Activated CD4-positive, alpha-beta T cell treated with anti-CD3 and anti-CD28 coated beads, Interleukin-2, amount 50 U/mL, for 4 hours (primary cell): ENCODE measurements at places on chromosomes 2 and 18.

DNA sequence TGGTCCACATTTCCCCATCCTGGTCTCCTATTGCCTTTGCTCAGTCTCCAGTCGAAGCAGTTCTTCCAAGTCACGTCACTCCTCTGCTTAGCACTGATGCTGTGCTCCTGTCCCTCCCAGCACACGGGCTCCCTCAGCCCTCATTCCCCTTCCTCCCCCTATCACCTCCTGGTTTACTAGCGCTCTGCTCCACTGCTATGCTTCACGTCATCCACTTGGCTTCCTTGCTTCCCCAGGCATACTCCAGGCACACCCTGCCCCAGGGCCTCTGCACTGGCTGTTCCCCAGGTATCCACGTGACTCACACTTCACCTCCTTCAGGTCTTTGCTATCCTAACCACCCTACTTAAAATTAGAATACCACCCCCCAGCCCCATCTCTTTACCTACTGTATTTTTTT is 269.3 kb downstream of the GLI2 start:
- DNase-seq: no peak

DNA sequence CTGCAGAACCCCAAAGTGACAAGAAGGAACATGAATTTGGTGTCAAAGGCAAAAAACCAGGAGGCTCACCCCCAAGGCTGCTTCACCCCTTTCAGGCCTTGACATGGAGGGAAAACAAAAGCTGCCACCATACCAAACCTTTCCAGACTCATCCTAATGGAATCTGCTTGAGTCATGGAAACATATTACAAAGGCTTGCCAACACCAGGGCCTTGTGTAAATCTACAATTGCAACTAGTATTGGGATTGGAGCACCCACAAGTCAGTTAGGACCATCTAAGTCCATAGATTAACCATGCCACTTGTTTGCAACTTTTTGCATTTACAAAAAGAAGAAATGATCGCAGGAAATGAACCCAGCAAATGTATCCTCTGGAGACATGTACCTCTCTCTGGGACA is 297.6 kb downstream of the CDCA7 start:
- DNase-seq: no peak

- no peak for DNase-seq
Observed at GRCh38 chr2:140882671-140883620, 1247.9 kb downstream of the LRP1B start.

- no peak for DNase-seq
Observed at GRCh38 chr2:138720035-138720838, 60.0 kb downstream of the NXPH2 start.

GRCh38 chr2:222577341-222577740 is 78.6 kb downstream of the FARSB start:
- DNase-seq: no peak

DNA sequence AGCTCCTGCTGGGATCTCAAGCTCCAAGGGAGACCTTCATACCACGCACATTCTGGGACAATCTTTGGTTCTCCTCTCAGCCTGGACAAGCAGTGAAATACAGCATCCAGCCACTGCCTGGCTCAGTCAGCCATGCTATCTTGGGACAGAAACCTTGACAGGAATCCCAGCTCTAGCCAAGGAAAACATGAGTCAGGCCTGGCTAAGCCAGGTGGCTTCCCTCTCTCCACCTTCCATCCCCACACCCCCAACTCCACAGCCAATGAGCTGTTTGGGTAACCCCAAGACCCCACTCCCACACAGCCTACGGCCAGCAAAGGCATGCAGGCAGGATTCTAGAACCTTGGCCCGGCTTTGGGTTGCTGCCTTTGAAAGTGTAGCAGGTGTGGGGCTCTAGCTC is 64.9 kb downstream of the MCFD2 start:
- no peak for DNase-seq

- no peak for DNase-seq
Observed at GRCh38 chr2:60223859-60224258, 329.6 kb downstream of the BCL11A start.

DNA sequence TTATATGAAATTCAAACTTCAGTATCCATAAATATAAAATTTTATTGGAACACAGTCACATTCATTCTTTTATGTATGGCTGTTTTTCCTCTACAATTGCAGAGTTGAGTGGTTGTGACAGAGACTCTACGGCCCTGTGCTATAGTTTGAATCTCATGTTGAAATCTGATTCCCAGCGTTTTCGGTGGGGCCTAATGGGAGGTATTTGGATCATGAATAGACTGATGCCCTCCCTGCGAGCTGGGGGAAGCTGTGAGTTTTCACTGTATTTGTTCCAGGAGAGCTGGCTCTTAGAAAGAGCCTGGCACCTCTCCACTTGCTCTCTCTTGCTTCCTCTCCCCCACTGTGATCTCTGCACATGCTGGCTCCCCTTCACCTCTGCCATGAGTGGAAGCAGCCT is 1.7 kb downstream of the PFN4 start:
- DNase-seq: no peak

- no peak for DNase-seq
Observed at GRCh38 chr2:189249901-189250300, 70.3 kb upstream of the COL5A2 start.

- DNase-seq: peak; percentile 30
Observed at GRCh38 chr2:233350708-233351107, 3.6 kb upstream of the DGKD start.

- no peak for DNase-seq
Observed at GRCh38 chr18:48885266-48885923, 65.4 kb downstream of the SMAD7 start.

DNA sequence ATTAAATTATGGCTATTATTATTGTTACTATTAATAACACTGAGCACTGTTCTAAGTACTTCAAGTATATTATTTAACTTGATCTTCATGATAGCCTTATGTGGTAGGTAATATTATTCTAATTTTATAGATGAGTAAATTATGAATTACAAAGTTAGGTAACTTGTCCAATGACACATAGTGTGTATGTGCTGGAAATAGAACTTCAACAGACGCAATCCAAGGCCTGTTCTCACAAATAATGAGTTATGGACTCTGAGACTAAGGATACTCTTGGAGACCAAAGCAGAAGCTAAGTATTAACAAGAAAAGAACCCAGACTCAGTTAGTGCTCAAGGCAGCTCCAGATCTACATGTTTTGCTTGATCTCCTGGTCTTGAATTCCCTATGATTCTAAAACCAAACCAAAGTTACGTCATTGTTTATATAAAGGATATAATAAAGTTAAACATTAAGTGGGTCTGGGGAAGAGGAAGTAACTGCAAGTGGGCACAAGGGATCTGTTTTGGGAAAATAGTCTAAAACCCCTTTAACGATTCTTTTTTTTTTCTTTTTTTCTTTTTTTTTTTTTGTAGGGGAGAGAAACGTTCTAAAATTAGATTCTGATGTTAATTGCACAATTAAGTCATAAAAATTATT is 211.3 kb downstream of the ERBB4 start:
- DNase-seq: no peak

DNA sequence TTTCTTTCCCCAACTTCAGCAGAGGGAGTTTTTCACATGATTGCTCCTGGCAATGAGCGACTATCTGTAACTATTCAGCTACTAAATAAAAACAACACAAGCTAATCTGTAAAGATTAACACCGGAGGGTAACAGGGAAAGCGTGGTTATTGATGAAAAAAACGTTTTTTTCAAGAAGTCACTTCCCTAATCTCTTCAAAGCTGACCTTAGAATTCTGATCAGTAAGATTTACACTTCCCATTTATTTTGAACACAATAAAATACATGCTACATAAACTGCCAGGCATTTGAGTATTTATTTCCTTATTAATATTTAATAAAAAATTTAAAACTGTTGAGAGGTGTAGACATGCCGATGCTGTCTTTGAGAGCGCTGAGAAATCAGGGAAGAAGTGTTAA is 207.4 kb upstream of the HDAC4 start:
- DNase-seq: no peak

DNA sequence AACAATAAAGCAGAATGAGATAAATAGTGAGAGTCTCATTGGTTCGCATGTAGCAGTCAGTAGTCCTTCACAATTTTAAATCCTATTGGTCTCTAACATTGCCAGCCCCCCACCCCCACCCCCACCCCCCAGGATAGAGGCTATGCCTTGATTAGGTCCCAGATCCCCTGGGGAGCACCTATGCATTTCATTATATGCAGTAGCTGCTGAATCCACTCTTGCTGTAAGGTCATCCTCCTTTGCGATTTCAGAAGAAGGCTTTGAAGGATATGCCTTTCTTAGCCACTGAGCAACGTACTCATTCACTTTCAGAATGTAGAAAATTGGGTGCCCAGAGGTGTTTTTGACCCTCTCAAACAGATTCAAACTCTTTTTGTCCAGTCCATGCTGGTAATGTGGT is 382.8 kb upstream of the GALNT5 start:
- DNase-seq: no peak

DNA sequence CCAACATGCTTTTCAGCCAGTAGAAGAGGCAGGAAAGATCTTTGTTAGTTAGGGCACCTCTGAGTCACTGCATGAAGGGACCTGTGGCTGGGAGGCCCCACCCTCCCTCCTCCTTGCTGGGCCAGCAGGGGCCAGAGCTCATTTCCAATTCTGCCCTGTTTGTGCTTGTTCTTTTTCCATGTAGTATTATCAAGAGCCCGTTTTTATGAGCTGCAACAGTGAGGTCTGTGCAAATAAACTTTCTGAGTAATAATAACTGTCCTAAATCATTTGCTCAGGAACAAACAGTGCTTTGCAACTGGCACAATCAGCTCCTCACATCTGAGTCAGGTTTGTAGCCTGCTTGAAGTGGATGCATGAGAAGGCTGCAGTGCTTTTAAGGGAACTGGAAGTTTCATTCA is 128.0 kb downstream of the ARL4C start:
- peak; percentile 38 for DNase-seq

DNA sequence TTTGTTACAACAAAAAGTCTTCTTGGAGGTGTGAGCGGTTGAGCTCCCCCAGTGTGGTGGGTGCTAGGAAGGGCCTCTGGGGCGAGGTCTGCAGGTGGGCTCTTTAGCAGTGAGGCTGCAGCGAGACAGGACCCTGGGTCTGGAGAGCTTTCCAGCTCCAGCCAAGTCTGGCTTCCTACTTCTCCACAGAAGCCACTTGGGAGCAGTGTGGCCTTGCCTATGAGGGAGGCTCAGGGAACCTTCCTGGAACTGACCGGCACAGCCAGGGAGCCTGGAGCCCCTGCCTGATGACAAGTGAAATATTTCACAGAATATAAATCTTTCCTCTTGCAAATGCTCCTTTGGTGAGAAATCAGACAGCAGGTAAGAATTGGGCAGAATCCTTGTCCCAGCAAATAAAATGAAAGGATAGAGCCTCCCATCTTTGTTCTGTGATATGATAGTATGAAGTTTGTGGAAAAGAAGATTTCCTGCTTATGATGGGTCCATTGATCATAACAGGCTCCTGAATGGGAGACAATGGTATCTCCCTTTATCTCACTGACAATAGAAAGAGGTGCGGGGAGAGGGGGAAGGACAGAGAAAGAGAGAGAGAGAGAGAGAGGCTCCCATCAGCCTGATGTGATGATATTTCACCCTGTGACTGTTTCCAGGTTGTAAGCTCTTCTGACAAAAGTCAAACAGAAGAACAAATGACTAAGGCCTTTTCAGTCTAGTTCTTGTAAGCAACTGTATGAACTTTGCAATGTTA is 289.8 kb upstream of the SPRED2 start:
- DNase-seq: no peak

DNA sequence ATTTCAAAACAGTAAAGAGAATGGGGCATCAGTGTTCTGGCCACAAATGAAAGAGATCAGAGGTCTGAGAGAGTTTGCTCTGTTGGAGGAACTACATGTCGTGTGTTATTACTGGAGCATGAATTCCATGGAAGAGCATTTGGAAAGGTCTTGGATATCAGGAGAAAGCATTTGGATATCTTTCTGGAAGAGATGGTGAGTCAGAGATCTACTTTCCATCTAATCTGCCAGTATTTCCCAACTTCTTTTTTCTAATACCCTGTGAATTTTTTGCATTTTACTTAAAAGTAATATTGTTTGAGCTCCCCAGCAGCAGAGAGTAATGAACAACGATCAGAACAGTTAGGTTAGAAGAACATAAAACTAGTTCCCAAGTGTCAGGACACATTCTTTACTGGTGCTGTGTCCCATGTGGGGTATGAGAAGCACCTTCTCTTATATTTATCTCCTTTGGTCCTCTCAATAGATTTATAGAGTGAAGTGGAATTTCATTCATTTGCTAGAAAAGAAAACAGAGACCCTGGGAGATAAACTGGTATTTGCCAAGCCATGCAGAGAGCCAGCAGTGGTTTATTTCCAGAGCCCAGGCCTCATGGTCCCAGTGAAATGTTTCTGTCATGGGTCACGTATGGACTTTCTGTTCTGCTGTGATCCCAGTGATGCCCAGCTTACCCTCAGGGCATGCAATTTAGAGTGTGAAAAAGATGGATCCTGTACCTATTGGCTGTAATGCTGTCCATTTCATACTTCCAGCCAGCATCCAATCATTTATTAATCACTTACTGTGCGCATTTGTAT is 130.8 kb upstream of the NT5C1B start:
- DNase-seq: no peak

GRCh38 chr2:100733391-100734187 is 86.3 kb upstream of the NPAS2 start:
- no peak for DNase-seq

GRCh38 chr2:233672886-233673285 is 1.2 kb downstream of the UGT1A9 start:
- no peak for DNase-seq

DNA sequence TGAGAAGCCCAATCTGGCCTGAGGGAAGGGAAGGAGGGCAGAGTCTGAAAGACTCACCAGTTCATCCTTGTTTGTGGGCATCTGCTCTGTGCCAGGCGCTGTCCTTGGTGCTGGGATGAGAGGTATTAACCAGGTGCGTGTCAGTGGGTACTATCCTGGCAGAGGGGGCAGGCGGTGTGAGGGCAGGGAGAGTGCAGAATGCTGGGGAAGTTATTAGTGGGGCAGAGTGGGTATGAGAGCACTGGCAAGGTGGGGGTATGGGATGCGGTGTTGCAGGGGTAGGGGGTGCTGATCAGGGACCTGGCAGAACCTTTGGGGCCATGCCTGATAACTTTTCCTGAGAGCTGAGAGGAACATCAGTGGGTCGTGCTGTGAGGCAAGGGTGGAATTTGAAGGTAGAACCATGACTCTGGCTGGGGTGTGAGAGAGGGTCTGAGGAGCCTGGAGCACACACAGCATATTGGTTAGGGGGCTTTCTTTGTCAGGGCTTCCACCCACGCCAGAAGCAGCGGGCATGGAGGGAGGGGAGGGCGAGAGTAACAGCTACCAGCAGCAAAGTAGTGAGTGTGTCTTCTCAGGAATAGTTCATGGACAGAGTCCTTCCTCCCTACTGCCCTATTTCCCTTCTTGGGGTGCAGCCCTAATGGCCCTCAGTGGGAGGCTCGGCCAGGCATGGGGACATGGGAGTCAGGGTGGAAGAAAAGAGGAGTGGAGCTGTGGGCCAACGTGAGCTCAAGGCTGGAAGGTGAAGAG is 290.7 kb downstream of the CYP26B1 start:
- DNase-seq: no peak

GRCh38 chr2:120995152-120995551 is 259.5 kb downstream of the GLI2 start:
- no peak for DNase-seq

DNA sequence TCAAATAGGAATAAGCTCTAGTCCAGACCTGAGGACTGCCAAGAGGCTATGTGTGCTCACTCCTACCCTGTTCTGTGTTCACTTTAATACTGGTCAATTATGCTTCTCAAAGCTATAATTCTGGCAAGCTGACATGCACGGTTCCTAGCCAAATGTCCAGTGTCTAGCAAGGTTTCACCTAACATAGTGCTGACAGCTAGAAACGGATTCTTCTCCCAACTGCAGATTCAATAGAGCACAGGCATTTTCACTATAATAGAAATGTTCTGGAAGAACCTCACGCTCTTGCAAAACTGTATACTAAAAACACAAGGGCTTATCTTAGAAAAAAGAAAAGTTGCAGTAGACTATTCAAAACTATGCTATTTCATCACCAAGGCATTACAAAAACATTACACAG is 45.1 kb downstream of the HDAC4 start:
- DNase-seq: no peak
